Right lung (tissue), 10 donors: ENCODE measurements at places on chromosomes 5 and 9.

DNA sequence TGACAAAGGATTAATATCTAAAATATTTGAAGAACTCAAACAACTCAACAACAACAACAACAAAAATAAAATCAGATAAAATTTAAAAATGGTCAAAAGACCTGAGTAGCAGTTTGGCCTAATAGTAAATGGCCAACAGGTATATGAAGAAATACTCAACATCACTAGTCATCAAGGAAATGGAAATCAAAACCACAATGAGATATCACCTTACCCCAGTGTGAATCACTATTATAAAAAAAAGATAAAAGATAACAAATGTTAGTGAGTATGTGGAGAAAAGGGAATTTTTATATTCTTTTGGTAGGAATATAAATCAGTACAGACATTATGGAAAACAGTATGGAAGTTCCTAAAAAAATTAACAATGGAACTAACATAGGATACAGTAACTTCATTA, 247.9 kb upstream of the TRPC7 start:
- no peak for DNase-seq

- DNase-seq: no peak
Measured at GRCh38 chr9:113660196-113660595, 196.7 kb downstream of the RGS3 start.

- no peak for DNase-seq
Measured at GRCh38 chr5:139708877-139709581, 60.9 kb downstream of the CXXC5 start.

- no peak for DNase-seq
Measured at GRCh38 chr9:91101611-91102168, 260.0 kb downstream of the AUH start.

- DNase-seq: no peak
Measured at GRCh38 chr5:50768634-50769033, 102.2 kb downstream of the PARP8 start.

DNA sequence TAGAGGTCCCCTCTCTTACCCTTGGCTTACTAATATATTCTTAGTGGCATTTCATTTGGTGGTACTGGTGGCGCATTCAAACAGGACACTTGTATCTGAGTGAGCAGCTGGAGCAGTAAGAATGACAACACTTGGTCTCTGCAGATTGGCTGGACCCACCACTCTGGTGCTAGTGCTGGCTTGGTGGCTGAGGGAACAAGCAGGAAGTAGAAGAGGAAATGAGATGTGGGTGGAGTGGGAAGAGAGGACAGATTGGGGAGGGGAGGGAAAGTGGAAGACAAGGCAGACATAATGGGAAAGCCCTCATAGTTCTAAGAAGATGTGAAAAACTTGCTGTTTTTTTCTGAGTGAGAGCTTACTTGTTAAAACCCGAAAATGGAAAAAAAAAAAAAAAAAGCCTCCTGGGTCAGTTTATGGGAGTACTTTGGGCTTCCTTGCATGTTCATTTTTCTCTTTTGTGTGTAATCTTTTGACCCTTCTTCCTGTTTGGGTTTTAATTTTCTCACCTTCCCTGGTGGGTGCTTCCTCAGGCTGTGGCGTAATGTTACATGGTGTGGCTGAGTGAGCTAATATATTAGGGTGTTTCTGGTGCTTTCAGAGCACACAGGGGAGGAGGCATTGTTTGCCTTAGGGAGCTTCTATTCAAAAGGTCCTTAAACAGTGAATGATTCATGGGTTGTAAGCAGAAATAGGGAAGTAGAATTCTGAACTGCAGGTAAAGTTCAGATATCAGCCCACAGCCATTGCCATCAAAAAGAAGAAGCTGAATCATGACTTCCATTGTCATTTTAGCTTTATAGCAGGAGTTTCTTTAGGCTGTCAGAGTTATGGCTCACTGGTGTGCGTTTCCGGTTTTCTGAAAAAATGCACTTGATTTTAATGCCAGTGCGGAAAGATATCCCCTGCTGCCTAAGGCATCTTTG, 52.3 kb downstream of the TLE4 start:
- DNase-seq: peak; percentile 9

GRCh38 chr5:168443950-168444700, 42.1 kb upstream of the RARS1 start:
- no peak for DNase-seq

DNA sequence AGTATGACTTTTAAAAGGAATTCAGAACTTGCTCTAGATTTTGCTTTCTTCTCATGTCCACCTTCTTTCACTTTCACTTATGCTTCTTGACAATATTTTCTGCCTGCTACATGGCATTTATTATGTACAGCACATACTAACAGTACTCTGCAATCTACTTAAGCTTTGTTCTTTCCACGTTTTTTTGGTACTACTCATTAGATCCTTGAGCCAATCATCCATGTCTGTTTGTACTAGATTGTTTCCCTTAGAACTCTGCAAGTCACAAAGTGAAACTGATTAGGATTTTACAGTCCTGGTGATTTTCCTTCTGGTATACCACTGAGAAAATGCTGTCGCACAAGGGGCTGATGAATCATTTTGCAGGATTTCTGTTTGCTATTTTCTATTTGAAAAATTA, 78.3 kb downstream of the PARP8 start:
- no peak for DNase-seq

GRCh38 chr9:137589441-137590122, 730 bp downstream of the ZMYND19 start:
- DNase-seq: no peak

DNA sequence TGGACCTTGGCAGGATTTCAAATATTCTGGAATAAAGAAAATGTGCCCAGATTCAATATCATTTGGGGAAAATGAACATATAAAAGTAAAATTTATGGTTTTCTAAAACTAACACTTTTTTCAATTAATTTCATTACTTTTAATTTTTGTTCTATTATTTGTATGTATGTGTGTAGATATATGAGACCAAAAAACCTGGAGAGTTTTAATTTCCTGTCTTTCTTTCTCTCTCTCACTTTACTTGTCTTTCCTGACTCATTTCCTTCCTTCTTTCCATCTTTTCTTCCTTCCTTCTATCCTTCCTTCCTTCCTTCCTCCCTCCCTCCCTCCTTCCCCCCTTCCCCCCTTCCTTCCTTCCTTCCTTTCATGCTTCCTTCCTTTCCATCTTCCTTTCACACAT, 137.0 kb downstream of the NPR3 start:
- DNase-seq: no peak

- no peak for DNase-seq
Measured at GRCh38 chr5:77843570-77844372, 67.6 kb upstream of the TBCA start.

DNA sequence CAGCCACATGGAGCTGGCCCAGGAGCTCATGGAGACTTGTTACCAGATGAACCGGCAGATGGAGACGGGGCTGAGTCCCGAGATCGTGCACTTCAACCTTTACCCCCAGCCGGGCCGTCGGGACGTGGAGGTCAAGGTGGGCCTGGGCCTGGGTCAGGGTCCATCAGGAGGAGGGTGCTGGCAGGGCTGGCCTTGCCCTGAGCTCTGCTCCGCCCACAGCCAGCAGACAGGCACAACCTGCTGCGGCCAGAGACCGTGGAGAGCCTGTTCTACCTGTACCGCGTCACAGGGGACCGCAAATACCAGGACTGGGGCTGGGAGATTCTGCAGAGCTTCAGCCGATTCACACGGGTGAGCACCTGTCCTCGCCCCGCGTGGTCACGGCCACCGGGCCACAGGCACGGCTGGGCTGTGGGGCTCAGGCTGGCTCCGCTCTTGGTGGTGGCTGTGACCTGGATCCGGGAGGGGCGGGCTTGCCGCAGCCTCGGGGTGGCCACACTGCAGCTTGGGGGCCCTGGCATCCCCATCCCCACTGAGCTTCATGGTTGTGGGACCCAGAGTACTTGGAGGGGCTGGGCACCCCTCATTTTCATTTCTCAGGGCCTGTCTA, 7.1 kb downstream of the DPP7 start:
- no peak for DNase-seq

DNA sequence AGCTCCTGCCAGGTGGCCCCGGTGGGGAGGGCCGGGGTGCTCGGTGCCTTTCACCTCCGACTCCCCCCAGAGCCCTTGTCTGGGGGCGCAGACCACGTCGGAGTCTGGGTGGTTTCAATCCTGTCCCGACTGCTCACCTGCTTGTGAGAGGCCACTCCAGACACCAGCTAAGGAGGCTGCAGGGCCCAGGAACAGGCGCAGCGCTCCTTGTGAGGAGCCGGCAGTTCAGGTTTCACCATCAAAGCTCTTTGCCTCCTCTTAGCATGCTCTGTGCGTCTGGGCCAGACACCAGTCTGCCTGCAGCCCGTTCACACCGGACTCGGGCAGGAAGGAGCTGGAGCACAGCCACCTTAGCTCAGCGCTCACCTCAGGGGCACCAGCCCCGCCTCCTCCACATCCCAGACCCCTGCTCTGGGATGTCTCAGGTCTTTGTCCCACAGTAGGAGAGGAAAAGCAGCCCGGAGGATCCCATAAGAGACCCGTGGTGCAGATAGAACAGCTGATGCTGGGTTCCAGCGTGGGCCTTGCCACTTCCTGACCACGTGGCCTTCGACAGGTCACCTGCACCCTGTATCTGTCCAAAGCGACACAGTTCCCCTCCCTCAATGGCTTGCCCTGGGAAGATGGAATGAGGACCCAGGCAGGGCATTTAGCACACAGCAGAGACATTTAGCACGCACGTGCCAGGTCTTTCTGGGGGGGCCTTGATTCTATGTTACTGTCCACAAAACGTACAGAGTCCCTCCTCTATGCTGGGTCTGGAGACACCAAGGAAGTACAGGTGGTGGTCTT, 106.2 kb upstream of the LMX1B start:
- DNase-seq: peak; percentile 33

GRCh38 chr5:15009420-15009819, 137.8 kb upstream of the ANKH start:
- no peak for DNase-seq
